Urinary bladder (tissue), 4 donors: ENCODE measurements at places on chromosomes 3 and 15. TPM values are rescaled to one million over a fixed set of nuclear protein-coding genes. Genes with fewer than 3 reads are reported as not detected.

Gene RARRES1
- total RNA-seq = 26.3 TPM

- DNase-seq = no peak
Observed at GRCh38 chr15:66284271-66284670, 9.1 kb upstream of the DIS3L start.

DNA sequence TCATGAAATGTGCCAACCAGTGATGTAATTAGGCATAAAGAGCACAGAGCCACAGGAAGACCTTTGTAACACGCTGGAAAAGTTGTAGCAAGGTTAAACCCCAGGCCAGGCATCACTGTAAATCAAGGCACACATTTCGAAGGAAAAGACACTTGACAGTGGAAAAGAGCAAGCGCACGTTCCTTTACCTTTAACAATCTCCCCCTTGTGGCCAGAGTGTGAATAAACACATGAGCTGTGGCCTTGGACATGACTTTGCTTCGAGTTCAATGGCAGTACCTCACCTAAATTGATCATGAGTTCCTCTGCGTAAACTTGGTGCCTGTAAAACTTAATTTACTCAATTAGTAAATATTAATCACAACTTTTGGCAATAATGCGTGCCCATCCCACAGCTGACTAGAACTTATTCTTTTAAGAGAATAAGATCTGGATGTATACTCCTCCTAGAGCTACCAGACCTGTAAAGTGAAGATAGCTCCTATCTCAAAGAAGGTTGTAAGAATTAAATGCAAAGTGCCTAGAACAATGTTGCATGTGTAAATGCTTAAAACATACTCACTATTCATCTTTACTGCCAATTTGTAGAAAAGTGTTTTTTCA, 757.0 kb upstream of the NECTIN3 start:
- no peak for DNase-seq

GRCh38 chr3:150912501-150912900, 7.3 kb upstream of the MINDY4B start:
- DNase-seq = no peak

GRCh38 chr15:70142322-70143191, 44.8 kb upstream of the TLE3 start:
- DNase-seq = no peak
